ENCODE measurements at places on chromosomes 2 and 18.

DNA sequence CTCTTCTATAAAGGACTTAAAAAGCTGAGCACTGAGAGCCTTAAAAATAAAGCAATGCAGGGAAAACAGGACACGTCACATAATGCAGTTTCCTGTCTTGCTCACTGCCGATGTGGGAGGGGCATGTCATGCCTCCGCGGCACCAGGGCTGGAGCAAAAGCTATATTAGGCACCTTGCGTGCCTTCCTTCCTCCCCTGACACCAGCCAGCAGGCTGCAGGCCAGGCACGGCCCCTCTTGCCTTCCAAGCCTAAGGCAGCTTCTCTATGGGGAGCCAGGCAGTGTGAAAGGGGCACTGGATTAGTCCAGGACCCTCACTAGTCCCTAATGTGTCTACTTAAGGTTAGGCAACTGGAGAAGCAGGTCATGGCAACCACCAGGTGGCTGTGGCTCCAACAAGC is 26.3 kb downstream of the MRPL35 start:
- no peak for DNase-seq
- no peak overlapping the region for H3K4me3 ChIP-seq
- no peaks in the 10 kb centered on the region for H3K27me3 ChIP-seq
- no peak overlapping the region for H3K27ac ChIP-seq
- peaks cover 2% of the 10 kb centered on the region for H3K4me1 ChIP-seq

- H3K27me3 ChIP-seq, result no peaks in the 10 kb centered on the region
- peak overlapping the region; percentile 46 for H3K27ac ChIP-seq
- DNase-seq, result no peak
- H3K36me3 ChIP-seq, result peaks cover 20% of the 10 kb centered on the region
- H3K4me3 ChIP-seq, result peak overlapping the region; percentile 62
These were observed 5.0 kb downstream of the CAB39 start for GRCh38 chr2:230717600-230717999.

- peaks cover 45% of the 10 kb centered on the region for H3K4me1 ChIP-seq
- H3K27me3 ChIP-seq, result no peaks in the 10 kb centered on the region
- peak; percentile 41 for DNase-seq
- peak overlapping the region; percentile 90 for H3K27ac ChIP-seq
- H3K36me3 ChIP-seq, result peaks cover 83% of the 10 kb centered on the region
These were observed 2.8 kb downstream of the CYTIP start for GRCh38 chr2:157441072-157441454.

- H3K4me1 ChIP-seq, result peaks cover 7% of the 10 kb centered on the region
- H3K4me3 ChIP-seq, result no peak overlapping the region
- peaks cover 28% of the 10 kb centered on the region for H3K27me3 ChIP-seq
- H3K36me3 ChIP-seq, result no peaks in the 10 kb centered on the region
- H3K27ac ChIP-seq, result no peak overlapping the region
These were observed 61.2 kb upstream of the IGFBP2 start for GRCh38 chr2:216571909-216572513.

GRCh38 chr2:145253492-145253891 is 733.6 kb upstream of the ZEB2 start:
- H3K27me3 ChIP-seq, result peaks cover 14% of the 10 kb centered on the region
- no peaks in the 10 kb centered on the region for H3K36me3 ChIP-seq
- H3K4me3 ChIP-seq, result no peak overlapping the region
- H3K4me1 ChIP-seq, result no peaks in the 10 kb centered on the region
- DNase-seq, result no peak

- no peak for DNase-seq
- no peak overlapping the region for H3K4me3 ChIP-seq
- H3K4me1 ChIP-seq, result peaks cover 16% of the 10 kb centered on the region
- peaks cover 14% of the 10 kb centered on the region for H3K36me3 ChIP-seq
- H3K27me3 ChIP-seq, result no peaks in the 10 kb centered on the region
- H3K27ac ChIP-seq, result no peak overlapping the region
These were observed 19.1 kb downstream of the BCL2L11 start for GRCh38 chr2:111139637-111140317.

DNA sequence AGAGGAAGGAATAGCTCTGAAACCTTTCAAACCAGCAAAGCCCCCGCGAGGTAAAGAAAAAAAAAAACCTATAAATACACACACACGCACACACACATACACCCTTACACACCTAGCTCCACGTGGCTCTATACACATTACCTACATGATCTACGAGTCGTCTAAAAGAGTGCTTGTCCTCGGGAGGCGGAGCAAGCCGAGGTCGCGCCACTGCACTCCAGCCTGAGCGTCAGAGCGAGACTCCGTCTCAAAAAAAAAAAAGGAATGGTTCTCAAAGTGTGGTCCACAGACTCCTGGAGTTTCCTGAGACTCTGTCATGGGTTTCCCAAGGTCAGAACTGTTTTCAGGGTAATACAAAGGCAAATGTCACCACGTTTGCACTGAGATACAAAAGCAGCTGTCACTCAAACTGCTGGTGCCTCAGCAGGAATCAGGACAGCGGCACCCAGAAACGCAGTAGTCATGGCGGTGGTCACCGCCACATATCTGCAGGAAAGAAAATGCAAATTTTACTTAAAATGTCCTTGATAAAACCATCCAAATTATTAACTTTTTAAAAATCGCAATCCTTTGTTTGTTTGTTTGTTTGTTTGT is 130.0 kb upstream of the GPC1 start:
- no peak for DNase-seq
- no peaks in the 10 kb centered on the region for H3K36me3 ChIP-seq
- H3K4me1 ChIP-seq, result no peaks in the 10 kb centered on the region
- no peak overlapping the region for H3K4me3 ChIP-seq
- peaks cover 34% of the 10 kb centered on the region for H3K27me3 ChIP-seq

GRCh38 chr2:74944987-74945787 is 13.3 kb upstream of the POLE4 start:
- no peaks in the 10 kb centered on the region for H3K36me3 ChIP-seq

DNA sequence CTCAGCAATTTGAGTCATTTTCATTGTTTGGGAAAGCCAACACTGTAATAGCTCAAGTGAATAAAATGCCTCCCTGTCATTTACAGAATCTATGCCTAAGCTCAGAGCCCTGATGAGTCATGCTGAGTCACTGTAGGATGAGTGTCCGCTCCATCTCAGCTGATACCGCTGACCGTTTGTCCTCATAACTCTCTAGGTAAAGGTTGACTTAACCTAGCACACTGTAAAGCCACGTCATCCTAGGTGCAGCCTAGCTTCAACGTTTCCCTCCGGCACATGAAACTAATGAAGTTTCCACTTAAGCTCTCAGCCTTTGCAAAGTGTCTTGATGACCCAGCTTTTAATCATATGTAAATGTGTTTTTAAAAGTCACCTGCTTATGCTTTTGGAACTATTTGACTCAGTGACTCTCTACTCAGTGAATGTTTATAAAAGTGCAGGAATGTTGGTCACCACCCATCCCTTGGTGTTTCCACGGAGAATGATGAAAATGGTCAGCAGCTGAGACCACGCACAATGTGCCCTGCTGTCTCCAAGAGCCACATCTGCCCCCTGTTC is 154.0 kb downstream of the PMAIP1 start:
- no peaks in the 10 kb centered on the region for H3K36me3 ChIP-seq
- DNase-seq, result no peak
- no peak overlapping the region for H3K27ac ChIP-seq
- no peaks in the 10 kb centered on the region for H3K4me1 ChIP-seq
- H3K27me3 ChIP-seq, result peaks cover 8% of the 10 kb centered on the region

DNA sequence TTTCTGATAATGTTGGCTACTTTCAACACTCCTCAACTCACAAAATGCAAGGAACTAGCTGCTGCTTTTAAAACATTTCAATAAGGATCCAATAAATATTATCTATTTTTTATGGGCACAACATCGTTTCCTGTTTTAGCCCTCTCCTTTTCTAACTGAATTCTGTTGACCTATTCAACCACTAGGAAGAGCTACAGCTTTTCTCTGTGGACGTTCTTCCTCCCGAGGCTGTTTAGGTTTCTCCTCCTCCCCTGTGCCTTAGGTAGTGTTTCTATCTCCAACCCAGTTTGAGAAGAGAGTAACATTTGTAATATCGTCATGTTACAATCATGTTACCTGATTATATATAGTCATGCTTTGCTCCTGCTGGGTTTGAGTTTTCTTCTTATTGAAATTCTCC is 91.3 kb upstream of the ITGB6 start:
- DNase-seq, result no peak
- peaks cover 63% of the 10 kb centered on the region for H3K36me3 ChIP-seq
- peak overlapping the region; percentile 75 for H3K27ac ChIP-seq
- H3K27me3 ChIP-seq, result no peaks in the 10 kb centered on the region
- peaks cover 30% of the 10 kb centered on the region for H3K4me1 ChIP-seq

GRCh38 chr2:19072161-19072560 is 286.3 kb downstream of the OSR1 start:
- H3K4me3 ChIP-seq, result no peak overlapping the region
- no peaks in the 10 kb centered on the region for H3K27me3 ChIP-seq
- H3K27ac ChIP-seq, result no peak overlapping the region
- no peak for DNase-seq
- no peaks in the 10 kb centered on the region for H3K36me3 ChIP-seq

DNA sequence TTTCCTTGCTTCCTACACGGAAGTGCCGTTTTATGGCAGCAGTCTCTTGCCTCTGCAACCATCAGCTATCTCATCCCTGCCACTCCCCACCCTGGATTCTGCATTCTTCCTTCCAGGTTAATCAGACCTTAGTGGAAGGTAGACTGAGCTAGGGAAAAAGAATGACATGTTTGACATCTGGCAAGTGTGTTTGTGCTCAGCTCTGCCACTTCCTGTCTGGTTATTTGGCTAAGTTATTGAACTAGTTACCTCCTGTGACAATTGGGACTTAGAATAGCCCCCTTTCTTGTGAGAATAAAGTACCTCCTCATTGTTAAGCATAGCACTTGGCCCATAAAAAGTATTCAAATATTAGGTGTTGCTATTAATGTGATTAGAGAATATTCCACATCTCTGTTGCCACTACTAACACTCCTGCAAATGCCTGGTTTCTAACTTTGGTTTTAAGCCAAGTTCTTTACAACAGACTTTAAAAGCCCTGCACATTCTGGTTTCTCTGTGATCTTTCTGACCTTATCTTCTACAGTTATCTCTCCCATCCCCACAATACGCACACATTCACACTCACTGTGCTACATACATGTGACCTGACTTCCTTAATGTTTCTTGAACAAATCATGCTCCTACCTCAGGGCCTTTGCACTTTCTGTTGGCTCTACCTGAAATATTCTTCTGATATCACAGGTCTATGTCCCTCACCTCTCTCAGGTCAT is 10.8 kb upstream of the MAPRE2 start:
- peak overlapping the region; percentile 86 for H3K4me3 ChIP-seq
- H3K27me3 ChIP-seq, result no peaks in the 10 kb centered on the region
- peaks cover 25% of the 10 kb centered on the region for H3K4me1 ChIP-seq
- H3K36me3 ChIP-seq, result peaks cover 2% of the 10 kb centered on the region
- peak; percentile 41 for DNase-seq
- peak overlapping the region; percentile 100 for H3K27ac ChIP-seq
